SW 1271 (cell line): ENCODE measurements at places on chromosomes 6 and 20.

DNA sequence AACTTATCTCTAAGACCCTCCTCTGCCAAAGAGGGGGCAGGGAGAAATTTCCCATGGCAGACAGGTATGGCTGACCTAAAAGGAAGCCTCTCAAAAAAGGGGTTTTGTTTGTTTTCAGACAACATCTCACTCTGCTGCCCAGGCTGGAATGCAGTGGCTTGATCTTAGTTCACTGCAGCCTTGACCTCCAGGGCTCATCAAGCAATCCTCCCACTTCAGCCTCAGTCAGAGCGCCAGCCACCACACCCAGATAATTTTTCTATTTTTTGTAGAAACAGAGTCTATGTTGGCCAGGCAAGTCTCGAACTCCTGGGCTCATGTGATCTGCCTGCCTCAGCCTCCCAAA lies 3.8 kb downstream of the EZR start:
- DNase-seq, result no peak

DNA sequence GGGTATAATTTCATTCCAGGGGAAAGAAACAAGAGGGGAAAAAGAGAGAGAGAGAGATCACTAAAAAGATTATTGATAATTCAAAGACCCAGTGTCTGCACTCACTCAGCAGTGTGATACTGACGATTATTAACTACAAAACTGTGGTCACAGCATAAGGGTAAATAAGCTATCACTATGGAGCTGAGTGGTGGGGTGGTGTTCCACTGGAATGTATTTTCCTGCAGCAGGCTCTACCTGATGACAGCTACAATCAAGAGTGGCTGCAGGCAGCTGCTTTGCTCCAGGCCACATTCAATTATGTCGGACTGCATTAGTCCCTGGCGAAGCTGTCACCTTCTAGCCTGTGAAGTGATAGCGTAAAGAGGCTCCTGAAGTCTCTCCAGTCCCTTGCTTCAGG lies 122.2 kb upstream of the TFAP2D start:
- DNase-seq, result no peak

- no peak for DNase-seq
Measured at GRCh38 chr6:8193541-8193940, 91.2 kb upstream of the EEF1E1 start.

- no peak for DNase-seq
Measured at GRCh38 chr6:84455511-84456029, 228.1 kb upstream of the CEP162 start.

DNA sequence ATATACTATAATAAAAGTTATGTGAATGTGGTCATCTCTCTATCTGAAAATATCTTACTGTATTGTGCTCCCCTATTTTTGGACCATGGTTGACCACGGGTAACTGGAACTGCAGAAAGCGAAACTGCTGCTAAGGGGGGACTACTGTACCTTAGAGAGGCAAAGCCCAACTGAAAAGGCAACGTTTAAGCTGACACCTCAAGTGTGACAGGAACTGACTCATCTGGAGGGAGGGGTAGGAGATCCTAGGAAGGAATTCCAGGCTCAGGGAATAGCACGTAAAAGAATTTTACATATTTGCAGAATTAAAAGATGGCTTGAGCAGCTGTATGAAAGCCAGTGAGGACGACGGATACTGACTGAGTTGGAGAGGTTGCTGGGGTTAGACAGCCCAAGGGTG lies 34.8 kb downstream of the ELOVL2 start:
- DNase-seq, result peak; percentile 84

DNA sequence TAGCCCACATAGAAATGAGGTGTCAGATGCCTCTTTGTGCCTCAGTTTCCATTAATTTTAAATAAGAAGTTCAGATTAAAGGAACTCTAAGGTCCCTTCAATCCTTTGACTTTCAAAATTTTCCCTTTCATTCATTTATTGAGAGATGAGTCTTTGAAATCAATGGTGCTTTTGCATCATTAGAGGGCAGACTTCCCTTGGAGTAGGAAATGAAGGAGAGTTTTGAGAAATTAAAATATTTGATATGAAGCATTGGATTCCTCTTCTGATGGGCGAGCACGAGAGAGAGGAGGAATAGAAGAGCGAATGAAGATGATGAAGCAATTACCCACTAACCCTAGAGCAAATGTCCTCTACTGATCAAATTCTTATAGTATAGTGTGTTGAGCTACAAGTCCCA lies 105.7 kb downstream of the EDN1 start:
- DNase-seq, result no peak

DNA sequence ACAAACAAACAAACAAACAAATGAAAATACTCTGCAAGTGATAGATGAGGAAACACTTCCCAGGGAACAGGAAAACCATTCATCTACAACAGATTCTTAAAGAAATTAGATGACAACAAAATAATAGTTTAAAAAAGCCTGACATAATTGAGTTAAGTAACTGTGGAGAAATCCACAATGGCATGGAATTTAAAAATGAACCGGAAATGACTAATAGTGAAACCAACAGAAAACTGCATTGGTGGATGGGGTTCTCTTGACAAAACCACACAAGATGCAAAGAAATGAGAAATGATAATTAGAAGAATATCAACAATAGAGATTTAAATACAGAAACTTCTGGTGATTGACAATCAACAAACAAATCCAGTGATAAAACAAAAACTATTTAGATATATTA lies 785.6 kb downstream of the QKI start:
- no peak for DNase-seq

- DNase-seq, result no peak
Measured at GRCh38 chr6:2793534-2794151, 28.4 kb downstream of the WRNIP1 start.
